ENCODE measurements at places on chromosomes 11 and 22.
A peak's percentile ranks its signal among the peaks of the same experiment; 100 is the strongest.

GRCh38 chr11:68798221-68798813 lies 43.4 kb downstream of the CPT1A start:
- DNase-seq: peak; percentile 34

- DNase-seq: no peak
Observed at GRCh38 chr11:97574976-97575665, 1185.3 kb downstream of the JRKL start.

DNA sequence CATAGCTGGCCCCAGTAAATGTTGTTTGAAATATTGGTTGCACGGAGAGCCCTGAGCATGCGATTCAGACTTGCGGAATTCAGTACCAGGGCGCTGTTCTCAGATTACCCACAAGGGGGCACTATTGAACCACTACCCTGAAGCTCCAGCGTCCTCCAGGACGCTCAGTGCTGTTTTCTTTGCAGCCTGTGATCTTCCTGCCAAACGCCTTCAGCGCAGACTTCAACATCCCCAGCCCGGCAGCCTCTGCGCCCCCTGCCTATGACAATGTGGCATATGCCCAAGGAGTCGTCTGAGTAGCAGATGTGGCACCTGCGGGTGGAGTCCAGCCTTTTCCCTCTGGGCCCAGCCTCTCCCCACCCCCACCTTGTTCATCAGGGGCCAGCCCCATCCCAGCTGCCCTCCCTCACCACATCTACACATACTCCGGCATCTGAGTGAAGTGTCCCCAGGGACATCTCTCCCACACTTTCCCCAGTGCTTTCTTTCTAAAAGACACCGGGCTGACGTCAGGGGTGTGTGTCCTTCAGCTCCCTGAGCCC lies 9.6 kb upstream of the MS4A10 start:
- peak; percentile 91 for DNase-seq

DNA sequence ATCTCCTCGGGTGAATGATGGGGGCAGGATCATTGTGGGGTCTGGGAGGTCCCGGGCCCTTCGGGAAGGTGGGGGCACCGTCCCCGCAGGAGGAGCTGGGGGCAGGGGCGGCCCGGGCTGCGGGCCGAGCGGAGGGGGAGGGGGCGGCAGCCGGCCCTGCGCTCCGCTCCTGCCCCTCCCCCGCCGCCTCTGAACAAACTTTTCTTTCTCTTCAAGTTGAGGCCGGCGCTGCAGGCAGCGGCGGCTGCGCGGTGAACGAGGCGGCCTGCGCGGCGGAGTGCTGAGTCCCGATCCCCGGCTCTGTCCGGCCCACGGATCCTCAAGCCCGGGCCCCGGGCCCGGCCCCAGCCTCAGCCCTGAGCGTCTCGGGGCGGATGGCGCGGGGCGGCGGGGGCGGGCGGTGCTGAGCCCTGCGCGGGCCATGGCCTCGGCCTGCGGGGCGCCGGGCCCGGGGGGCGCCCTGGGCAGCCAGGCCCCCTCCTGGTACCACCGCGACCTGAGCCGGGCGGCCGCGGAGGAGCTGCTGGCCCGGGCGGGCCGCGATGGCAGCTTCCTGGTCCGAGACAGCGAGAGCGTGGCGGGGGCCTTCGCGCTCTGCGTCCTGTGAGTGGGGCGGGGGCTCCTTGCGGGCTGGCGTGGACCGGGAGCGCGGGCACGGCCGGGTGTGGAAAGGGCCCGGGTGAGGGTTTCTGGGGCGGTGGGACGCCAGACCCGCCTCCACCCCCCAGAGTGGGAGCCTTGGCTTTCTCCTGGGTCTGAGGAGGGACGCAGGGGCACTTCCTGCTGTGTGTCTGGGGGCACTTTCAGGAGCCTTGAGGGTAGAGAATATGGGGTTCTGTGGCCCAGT lies at the start of gene INPPL1:
Gene INPPL1, plus strand, starts transcription at position 204 of the 847 bp plus-strand sequence. Its CDS starts 218 bp downstream, at position 422.
- peak; percentile 64 for DNase-seq

DNA sequence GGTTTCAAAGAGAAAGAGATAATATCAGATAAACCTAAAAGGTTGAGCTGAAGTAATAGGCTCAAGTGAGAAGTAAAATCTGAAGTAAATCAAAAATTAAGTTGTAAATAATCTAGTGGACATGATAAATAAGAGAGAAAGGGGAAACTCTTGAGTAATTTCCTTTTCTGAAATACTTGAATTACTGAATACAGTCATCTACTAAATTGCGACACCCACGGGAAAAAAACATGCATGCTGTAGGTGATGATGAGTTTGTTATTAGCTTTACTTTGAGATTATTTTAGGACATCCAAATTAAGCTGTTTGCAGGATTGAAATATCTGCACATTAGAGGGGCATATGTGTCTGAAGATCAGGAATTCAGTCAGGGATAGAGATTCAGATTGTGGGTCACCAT lies 50.0 kb upstream of the CARD18 start:
- no peak for DNase-seq

- no peak for DNase-seq
Observed at GRCh38 chr22:23912293-23912903, 18.2 kb downstream of the MIF start.

DNA sequence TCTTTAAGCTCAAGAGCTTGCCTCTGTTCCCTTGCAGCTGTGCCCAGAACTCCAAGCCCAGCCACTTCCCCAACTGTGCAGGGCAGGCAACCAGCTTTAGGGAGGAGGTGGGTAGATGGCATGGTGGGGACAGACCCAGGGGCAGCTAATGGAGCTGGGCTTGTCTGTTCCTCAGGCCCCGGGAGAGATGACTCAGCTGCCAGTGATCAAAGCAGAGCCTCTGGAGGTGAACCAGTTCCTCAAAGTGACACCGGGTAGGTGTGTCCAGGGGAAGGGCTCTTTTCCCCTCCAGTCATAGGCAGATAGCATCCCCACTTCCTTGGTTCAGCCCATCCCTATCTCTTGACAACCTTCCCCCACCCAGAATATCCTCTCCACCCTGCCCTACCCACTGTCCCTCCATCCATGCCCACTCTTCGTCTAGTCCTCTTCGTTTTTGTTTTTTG lies 32.4 kb downstream of the CREB3L1 start:
- no peak for DNase-seq

- DNase-seq: no peak
Observed at GRCh38 chr11:26792941-26793340, 71.1 kb upstream of the SLC5A12 start.

GRCh38 chr11:129314371-129314770 lies 61.3 kb upstream of the BARX2 start:
- DNase-seq: no peak

- no peak for DNase-seq
Observed at GRCh38 chr22:22218302-22218701, 26.3 kb upstream of the VPREB1 start.

DNA sequence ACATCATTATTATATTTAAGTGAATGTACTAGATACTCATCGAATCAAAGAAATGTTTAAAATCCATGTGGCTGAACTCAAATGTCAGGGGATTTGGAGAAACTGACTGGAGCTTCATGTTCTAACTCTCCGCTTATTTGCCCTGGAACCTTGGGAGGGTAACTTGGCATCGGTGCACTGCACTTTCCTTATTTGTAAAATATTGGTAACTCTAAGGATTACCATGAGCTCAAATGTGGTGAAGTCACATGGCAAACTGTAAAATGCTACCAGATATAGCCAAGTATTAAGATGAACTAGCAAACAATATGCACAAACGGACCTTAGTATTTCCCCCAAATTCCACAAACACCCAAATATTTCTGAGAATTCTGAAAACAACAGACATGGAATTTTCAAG lies 75.6 kb downstream of the ETS1 start:
- DNase-seq: no peak

- no peak for DNase-seq
Observed at GRCh38 chr22:41561335-41561734, 525 bp downstream of the CSDC2 start.

- no peak for DNase-seq
Observed at GRCh38 chr11:61697078-61697502, 16.9 kb downstream of the DAGLA start.

GRCh38 chr11:13698132-13698531 lies 29.7 kb downstream of the FAR1 start:
- no peak for DNase-seq

DNA sequence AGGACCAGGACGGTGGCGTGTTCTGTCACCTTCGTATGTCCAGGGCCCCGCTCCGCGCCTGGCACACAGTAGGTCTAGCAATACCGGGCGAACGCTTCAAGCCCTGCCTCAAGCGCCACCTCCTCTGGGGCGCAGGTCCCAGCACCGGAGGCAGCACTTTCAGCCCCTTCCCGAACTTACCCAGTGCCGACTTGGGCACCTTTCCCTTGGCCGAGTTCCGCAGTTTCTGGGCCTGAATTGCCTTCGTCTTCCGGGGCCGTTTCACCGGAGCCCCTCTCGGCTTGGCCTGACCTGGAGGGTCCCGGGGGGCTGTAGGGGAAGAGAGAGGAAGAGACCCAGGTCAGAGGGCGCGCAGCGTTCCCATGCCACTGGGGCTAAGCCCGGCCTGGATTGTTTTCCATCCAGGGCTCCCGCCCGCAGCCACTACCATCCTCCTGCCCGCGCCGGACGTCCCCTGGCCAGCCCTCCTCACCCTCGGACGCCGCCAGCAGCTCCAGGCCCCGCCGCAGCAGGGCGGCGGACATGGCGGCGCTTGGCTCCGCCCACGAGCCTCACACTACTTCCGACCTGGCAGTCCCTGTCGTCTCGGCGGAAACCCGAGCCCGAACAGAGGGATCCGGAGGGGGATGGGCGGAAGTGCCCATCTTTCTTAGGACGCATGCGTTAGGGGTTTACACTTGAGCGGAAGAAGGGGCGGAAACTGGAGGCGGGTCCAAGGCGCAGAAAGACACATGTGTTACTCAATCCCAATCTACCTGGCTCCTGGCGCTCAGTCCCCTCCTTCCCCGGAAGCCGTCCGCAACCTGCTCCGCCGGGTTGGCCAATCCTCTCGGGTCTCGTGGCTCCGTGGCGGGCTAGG lies at the start of gene RPS19BP1:
Gene RPS19BP1, minus strand, starts transcription at position 534 of the 859 bp plus-strand sequence. Its CDS starts 10 bp downstream, at position 524.
- peak; percentile 100 for DNase-seq

DNA sequence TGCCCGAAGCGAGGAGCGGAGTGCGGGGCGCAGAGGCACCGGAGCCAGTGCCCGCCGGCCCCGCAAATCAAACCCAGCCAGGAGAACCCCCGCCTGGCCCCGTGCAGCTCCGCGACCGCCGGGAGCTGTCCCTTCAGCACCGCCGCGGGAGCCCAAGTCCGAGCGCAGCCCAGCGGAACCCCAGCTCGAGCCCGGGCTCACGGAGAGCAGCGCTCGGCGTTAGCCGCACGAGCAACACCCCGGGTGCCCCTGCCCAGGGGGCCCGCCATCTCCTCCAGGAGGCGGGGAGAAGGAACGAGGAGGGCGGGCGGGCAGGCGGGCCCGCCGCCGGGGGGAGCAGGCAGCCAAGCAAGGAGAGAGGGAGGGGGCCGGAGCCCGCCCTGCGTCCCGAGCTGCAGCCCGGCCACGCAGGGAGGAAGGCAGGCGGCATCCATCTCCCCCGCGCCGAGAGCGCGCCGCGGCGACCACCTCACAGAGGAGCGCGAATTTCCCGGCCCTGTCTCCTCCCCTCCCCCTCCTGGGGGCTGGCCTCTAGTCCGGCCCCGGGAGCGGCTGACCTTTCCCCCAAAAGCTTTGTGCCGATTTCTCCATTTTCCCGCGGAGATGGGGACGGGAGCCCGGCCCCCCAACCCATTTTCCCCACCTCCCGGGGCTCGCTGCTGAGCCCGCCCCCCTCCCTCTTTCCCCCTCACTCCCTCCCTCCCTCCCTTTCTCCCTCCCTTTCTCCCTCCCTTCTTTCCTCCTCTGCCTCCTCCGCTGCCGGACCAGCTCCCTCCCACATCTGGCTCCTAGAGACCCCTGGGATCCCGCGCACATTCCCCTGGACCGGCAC lies 621 bp downstream of the KCNC1 start:
- DNase-seq: peak; percentile 51

- DNase-seq: no peak
Observed at GRCh38 chr11:96156379-96156722, 186.6 kb downstream of the MAML2 start.

GRCh38 chr22:46499805-46500189 lies 37.6 kb downstream of the CELSR1 start:
- no peak for DNase-seq

DNA sequence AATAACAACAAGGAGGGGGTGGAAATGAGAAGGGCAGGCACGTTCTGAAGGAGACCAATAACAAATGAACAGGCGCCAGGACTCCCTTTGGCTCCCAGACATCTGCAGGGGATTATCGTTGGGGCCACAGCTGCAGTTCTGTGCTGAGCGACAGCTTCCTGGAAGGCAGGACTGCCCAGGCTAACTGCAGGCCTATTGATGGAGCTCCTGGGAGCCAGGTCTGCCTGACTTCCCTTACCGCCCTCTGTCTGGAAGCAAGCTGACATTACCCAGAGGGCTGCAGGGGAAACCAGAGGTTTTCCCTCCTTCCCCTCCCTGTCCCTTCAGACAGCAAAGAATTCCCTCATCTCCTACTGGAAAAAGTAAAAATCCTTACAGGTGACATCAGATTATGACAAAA lies 5.0 kb downstream of the DRD2 start:
- DNase-seq: no peak

DNA sequence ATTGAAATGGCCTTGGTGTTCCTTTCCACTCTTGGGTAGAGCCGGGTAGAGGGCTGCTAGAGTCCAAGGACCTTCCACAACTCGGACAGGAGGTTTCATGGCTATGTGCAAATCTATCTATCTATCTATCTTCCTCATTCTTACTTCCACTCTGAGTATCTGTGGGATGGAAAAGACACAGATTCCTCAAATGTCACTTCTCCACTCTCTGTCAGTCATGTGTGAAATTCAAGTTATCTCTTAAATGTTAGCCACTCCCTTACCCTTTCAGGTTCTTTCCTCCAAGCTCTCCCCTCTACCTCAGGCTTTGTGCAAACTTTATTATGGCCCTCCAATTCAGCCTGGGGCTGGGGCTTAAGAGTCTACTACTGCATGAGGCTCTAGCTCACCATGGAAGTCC lies 84.3 kb downstream of the GDPD4 start:
- no peak for DNase-seq

GRCh38 chr22:37832022-37832857 lies 9.1 kb downstream of the GALR3 start:
- DNase-seq: no peak

DNA sequence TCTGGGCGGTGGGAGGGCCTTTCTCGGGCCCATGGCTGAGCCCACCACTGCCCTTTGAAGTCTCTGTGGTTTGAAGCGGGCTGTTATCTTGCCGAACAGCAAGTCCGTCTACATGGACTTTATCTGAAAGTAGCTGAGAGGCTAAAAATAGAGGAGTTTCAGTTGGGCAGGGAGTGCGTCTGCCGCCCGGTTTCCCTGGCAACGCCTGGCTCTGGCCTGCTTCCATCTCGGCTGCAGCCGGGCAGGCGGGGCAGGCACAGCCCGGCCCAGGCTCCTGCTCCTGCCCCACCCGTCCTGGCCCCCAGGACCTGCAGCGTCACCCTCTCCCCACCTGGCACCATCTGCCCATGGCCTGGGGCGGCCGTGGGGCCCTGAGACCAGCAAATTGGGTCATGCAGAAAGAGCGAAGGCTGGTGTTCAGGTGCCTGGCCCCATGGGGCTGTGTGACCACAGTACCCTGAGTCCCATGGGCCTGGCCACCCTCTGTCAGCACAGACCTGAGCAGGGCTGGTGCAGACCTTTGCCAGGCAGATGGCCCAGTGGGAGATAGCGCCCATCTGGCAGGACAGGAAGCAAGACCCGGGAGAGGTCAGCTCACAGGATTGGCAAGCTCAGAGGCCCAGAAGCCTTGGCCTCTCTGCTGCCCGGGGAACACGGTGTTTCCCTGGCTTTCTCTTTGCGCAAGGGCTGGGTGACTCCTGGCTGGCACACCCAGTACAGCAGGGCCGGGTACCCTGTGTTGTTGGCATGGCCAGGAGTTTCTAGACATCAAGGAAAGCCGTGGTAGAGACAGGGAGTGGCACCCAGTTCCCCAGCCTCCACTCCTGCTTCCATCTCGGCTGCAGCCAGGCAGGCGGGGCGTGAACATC lies 79.1 kb upstream of the KCNQ1OT1 start:
- DNase-seq: peak; percentile 86

- DNase-seq: no peak
Observed at GRCh38 chr22:47618180-47619010, 855.9 kb downstream of the TBC1D22A start.

GRCh38 chr11:35146711-35147110 lies 7.7 kb downstream of the CD44 start:
- DNase-seq: no peak

Data from transverse colon (tissue), 4 donors.